ENCODE measurements at places on chromosomes 5 and 9.

DNA sequence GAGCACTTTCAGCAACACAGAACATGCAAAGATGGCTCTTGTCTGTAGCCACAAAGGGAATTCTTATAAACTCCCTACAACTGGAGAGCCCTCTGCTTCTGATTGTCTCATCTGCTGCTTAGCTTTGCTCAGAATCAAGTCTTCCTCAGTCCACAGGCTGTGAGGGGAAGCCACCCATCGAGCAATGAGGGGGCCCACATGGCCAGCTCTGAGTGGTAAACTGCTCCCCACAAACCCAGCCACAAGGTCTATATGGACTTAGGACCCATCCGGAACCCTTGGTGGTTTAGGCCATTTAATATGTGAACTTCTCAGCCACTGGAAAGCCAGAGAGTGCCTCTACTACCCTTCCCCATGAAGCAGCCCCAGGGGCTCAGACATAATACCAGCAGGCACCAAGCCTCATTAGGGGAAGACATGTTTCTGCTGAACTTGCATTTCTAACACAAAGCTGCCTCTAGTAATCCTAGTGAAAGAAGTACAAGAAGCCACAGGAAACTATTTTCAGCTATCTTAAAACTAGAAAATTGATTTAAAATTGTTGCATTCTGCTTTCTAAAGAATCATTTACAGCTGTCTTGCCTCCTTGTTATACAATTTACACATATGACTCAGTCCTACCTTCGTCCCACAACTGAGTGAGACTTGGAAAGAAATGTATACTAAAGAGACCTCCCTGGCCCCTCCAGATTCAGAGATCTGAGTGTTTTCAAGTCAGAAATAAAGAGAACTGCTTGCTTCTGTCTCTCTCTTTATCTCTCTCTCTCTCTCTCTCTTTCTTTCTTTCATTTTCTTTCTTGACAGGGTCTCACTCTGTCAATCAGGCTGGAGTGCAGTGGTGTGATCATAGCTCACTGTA, 90.2 kb downstream of the ESM1 start:
- DNase-seq: no peak

- DNase-seq: no peak
Measured at GRCh38 chr9:137452761-137453642, 6.1 kb downstream of the NSMF start.

DNA sequence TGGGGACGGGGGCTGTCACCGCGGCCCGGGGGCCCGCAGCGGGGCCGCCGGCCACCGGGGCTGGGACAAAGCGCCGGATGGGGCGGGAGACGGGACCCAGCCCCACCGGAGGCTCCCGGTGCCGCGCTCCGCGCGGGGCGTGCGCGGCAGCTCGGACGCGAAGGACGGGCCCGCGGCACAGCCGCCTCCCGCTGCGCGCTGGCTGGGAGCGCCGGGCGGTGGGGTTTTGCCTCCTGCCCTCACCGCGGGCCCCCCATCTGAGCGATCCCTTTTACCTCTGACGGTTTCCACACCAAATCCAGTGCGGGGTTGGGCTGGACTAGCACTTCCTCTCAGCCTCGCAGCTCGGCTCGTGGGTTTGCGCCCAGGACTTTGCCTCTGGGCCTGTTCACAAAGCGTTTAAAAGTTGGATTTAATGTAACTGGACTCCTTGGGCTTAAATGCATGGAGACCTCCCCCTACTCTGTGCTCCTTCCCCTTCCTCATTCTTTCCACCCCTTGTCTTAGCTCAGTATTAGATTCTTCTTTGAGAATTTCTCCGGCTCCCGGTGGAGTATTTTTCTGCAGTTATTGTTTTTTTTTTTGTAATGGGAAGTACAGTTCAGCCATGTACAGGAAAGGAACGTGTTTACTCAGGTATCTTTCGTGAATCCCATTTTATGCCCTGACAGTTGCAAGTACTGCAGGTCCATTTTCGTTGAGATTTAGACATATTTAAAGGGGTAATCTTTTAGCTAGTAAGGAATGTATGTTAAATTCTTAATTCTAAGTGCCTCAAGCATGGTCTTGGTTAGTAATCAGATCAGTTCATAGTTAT, 691 bp downstream of the FCHO2 start:
- DNase-seq: peak; percentile 50

GRCh38 chr5:86797677-86798076, 179.9 kb downstream of the COX7C start:
- no peak for DNase-seq

DNA sequence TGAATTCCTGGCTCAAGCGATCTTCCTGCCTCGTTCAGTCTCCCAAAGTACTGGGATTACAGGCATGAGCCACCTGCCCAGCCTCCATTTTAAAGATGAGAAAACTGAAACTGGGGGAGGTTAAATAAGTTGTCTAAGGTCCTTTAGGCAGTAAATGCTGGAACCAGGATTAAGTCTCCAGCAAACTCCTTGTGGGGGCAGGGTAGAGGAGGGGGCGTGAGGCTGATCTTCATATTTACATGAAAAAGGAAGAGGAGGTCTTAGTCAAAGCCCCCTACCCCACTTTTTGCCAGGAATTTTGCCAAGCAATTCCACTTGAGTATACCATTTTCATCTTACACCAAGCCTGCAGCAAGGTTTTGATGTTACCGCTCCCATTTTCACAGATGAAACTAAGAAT, 76.6 kb upstream of the NR4A3 start:
- no peak for DNase-seq

DNA sequence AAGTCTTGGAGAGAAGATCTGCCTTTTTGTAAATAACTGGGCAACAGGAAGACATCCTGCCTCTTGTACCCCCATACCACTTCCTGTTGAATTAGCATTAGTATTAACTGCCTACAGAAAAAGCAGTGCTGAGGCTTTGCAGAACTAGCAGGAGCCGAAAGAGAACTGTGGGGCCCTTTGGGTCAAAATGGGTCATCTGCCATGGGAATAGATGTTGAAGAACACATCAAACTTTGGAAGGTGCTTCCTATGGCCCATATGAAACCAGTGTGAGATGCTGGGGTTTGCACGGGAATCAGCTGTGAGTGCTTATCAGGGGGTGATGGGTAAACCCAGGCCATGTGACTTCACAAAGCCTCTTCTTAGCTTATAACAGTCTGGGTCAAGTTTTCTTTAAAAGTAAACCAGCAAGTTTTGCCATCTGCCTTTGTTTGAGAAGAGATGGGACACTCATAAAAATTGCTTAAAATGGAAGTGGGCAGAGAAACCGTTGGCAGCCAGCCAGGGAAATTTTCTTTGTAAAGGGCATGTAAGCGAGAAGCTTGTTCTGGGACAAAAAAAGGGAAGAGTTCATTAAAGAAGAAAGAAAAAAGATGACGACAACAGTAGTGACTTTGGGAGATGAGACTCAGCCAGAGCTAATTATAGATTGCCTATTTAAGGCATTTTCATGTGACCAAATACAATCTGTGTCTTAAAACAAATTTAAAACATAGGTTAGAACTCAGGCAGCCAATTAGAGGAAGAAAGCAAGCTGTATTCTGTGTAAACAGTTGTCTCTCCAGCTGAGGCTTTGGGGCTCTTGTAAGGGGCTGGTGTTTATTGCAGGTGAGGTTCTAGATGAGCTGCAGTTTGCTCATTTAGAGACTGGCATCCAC, 4.4 kb downstream of the SLC25A25 start:
- DNase-seq: peak; percentile 76

- no peak for DNase-seq
Measured at GRCh38 chr9:616694-617093, 224.8 kb upstream of the DMRT1 start.

- DNase-seq: no peak
Measured at GRCh38 chr9:99023231-99023630, 79.5 kb downstream of the COL15A1 start.

GRCh38 chr9:106927916-106928315, 65.0 kb downstream of the ZNF462 start:
- peak; percentile 45 for DNase-seq

DNA sequence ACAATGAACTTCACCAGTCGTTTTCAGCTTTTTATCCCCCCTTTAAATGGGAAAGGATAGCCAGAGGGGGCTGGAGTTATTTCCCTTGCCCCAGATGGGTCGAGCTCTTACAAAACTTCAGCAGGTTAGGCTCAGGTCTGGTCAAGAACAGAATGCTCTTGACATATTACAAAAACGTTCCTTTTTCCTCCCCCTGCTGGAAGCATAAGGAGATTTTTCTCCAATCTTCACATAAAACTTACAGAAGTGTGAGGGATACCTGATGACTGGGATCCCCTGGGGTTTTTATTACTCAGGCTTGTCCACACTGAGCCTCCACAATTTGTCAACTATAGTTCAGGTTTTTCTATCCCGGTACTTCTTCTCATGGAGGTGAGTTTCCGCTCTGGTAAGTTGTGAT, 60.8 kb downstream of the CSF2 start:
- peak; percentile 5 for DNase-seq

DNA sequence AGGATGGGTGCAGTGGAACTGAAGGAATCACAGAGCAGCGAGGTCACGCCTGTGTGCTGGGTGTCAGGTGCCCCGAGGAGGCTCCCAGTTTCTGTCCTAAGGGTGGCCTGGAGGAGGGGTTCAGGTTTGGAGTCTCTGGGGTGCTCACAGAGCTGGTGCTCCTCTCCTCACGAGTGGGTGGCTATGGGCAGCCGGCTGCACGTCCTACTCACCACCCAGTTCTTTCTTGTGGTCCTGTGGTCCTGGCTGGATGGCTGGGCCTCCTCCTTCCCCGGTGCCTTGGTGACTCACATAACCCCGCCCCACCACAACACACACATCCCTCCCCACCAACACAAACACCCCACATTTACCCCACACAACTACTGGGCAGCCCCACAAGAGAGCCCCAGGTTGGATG, 9.9 kb upstream of the PTGS1 start:
- DNase-seq: peak; percentile 27

- DNase-seq: peak; percentile 34
Measured at GRCh38 chr5:113678924-113679575, 165.6 kb downstream of the YTHDC2 start.

DNA sequence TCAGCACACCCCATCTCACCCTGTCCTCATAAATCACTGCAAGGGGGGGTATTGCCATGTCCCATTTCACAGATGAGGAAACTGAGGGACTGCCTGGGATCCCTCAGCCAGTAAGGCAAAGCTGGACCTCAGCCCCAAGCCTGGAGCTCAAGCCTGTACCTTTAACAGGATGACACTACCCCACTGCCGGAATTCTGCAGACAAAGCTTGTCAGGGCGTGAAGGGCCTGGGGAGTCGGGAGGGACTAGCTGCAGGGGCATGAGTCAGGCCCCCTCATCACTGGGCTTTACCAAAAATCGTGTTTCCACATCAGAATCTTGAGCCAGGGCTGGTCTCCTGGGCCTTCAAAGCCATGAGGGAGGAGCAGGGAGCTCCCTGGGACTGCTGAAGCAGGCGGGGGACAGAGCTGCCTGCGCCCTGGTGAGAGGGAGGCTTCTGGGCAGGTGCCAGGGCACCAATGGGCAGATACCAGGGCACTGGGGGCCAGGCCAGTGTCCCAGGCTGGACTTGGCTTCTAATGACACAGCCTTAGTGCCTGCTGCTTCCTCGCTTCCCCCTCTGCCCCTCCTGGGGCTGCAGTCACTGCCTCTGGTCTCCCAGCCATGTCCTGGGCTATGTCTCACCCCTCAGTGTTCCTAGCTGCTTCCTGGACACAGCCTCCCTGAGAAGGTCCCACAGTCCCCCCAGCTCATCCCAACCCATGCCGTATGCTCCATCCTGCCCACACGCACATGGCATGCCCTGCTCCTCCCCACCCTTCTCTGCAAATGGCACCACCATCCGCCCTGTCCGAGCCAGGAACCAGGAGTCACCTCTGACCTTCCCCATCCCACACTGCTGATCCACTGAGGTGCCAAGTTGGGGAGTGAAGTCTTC, 80.7 kb downstream of the LMX1B start:
- no peak for DNase-seq

- DNase-seq: no peak
Measured at GRCh38 chr9:114139071-114139470, 16.3 kb upstream of the COL27A1 start.

- DNase-seq: no peak
Measured at GRCh38 chr5:57613741-57614140, 131.1 kb upstream of the ACTBL2 start.

GRCh38 chr9:4515958-4516375, 25.7 kb downstream of the SLC1A1 start:
- peak; percentile 66 for DNase-seq

DNA sequence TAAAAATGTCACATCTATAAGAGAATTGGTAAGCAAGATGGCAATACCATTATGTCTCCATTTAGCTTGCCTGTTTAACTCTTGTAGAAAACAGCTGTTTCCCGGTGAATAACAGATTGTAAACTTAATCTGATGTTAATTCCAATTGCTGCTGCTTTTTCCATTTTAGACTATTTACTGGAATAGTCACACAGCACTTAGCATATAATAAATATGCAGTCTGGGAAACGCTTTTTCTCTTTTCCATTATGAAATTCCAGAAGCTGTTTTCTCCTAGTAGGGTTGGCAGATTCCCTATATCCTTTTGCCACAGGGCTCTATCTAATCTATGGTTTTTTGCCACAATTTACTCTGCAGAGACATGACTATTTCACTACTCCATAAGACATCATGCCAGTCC, 148.0 kb downstream of the CEMIP2 start:
- no peak for DNase-seq

DNA sequence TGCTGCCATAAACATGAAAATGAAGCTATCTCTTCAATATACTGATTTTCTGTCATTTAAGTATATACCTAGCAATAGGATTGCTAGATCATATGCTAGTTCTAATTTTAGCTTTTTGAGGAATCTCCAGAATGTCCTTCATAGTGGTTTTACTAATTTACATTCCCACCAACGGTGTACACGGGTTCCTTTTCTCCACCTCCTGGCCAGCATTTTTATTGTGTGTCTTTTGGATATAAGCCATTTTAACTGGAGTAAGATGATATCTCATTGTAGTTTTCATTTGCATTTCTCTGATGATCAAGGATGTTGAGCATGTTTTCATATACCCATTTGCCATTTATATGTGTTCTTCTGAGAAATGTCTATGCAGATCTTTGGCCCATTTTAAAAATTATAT, 446.5 kb downstream of the GABRG2 start:
- no peak for DNase-seq

GRCh38 chr5:159438092-159438491, 107.8 kb upstream of the IL12B start:
- DNase-seq: no peak

DNA sequence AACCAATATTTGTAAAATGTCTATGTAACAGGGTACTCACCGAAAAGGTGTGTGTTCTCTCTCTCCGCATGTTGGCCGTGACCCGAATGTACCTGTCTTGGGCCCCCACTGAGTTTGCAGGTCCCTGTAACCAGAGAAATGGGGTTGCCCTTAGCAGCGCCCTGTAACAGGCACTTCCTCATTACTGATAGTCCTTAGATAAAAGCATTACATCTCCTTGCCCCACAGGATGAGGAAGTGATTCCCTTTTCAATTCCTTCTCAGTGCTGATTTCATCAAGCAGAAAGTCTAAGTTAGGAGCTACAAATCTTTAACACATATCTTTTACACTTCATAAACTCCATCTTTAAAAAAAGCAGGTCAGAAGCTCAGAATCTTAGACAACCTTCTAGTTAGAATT, 15.2 kb upstream of the HMHB1 start:
- DNase-seq: no peak

DNA sequence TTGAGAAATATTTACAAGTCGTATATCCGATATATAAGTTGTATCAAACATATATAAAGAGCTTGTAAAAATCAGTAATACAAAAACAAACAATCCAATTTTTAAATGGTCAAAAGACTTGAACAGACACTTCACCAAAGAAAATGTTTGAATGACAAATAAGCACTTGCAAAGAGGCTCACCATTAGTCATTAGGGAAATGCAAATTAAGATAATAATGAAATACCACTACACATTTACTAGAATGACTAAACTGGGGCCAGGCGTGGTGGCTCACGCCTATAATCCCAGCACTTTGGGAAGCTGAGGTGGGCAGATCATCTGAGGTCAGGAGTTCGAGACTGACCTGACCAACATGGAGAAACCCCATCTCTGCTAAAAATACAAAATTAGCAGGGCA, 134.6 kb upstream of the HAND1 start:
- DNase-seq: no peak
